Left renal cortex interstitium (tissue), 4 donors: ENCODE measurements at places on chromosomes 1 and 21. TPM values are rescaled to one million over a fixed set of nuclear protein-coding genes. Genes with fewer than 3 reads are reported as not detected.
A peak's percentile ranks its signal among the peaks of the same experiment; 100 is the strongest.

GRCh38 chr1:197145446-197146024 is 934 bp downstream of the ASPM start:
- DNase-seq, result no peak

DNA sequence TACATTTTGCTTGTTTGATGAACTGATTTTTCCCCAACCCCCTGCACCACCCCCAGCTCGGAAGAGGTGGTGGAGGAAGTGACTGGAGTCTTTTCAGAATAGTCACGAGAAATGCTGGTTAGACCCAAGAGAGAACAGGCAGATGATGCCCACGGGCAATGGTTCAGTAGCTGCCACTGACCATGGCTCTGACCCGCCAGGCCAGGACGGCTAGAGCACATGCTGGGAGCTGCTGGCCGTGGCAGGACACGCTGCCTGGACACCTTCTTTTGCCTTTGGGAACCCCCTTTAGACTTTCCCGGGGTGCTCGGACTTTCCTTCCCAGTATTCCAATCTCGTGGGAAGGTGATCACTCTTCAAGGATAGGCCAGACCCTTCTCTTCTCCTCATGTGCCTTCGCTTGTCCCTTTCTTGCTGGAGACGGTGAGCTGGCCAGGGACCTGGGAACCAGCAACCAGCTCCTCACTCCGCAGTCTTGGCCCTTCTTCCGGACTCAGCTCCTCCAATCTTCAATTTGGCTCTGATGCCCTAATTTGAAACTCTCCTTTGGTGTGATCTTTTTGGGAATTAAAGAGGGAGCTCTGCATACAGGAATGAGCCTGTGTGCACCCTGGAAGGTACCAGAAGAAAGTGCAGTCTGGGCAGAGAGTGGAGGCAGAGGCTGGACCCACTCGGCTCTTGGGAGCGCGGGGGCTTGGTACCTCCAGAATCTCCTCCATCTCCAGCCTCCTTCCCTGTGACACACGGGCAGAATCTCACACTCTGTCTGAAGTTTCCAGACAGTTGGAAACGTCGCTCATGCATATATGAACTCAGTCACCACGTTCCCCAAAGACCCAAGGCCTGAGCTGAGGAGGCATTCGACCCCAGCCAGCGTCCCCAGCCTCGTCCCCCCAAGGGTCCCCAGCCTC is 4.0 kb upstream of the PDE9A start:
- DNase-seq, result no peak

GRCh38 chr1:168976267-168976666 is 130.2 kb upstream of the ATP1B1 start:
- no peak for DNase-seq

- DNase-seq, result no peak
Measured at GRCh38 chr1:162040657-162041056, 17.0 kb upstream of the OLFML2B start.

- DNase-seq, result no peak
Measured at GRCh38 chr1:154520333-154520732, 18.1 kb upstream of the SHE start.

DNA sequence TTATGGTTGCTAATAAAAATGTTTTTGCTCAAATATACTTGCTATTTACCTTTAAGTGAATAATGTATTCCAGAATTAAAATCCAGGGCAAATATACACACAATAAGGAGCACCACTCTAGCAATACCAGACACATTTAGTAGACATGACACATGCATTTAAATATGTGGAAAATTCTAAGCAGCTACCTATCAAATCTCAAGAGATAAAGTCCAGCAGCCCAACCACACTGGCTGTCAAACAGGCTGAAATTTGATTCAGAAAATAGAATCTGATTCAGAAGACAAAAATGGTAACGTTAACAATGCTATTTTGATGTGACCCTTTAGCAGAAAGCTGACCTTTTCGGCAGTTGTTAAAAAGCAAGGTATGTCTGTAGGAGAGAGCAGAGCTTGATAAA is 42.3 kb downstream of the PLEKHO1 start:
- DNase-seq, result no peak

DNA sequence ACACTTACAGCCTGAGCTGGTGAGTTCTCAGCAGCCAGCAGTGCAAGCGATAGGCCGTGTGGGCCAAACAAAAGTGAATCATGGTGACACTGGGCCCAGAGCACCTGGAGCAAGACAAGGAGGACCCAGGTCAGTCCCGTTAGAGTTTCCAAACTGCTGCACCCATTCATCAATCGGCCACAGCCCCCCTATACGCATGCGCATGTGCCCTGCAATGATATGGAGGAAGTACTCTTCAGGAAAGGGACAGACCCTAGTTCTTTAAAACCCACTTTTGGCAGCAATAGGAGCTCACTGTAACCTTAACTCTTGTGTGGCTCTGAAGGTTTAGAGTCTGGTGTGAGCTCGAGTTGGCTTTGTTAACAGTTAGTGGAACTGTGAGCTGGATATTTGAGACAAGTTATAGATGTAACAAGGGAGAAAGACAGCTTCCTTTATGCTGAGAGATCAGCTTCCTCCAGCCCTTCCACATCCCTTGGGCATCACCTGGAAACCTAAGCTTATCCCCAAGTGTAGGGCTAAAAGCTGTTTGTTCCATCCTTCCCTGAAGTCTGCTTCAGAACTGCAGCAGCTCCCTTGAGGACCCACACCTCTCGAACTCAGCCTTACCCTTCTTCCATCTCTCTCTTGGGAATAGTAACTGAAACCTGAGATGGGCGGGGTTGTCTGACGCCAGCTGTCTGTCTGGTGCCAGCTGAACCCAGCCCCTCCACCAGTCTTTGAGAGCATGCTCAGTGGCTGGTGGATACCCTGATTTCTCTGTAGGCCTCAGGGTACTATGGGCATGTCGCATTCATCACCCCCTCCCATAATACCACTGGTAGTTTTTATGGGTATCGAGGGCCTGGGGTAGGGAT is 17.7 kb downstream of the NMNAT1 start:
- no peak for DNase-seq

DNA sequence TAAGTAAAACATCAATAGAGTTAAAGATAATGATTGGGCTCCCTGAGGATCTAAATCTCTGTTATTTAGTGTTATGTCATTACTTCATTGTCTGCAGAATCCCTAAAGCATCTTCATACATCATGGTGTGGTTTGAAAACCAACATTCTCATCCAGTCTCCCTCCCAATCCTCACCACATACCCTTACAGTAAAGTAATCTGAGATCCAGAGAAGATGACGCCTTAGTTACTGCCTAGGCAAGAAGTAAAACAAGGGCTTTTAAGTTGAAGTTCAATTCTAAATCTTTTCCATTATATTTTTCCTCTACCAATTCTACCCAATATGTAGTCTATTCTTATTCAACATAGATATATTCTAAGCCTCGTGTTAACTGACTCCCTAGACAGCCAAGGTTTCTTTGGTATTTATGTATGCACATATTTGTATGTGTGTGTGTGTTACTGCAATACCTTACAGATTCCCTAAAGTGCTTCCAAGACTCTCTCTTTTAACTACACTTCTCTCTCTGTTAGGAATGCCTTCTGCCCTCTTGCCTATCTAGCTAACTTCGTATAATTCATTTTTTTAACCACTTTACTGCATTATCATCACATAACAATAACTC is 17.3 kb downstream of the DPH5 start:
- no peak for DNase-seq

DNA sequence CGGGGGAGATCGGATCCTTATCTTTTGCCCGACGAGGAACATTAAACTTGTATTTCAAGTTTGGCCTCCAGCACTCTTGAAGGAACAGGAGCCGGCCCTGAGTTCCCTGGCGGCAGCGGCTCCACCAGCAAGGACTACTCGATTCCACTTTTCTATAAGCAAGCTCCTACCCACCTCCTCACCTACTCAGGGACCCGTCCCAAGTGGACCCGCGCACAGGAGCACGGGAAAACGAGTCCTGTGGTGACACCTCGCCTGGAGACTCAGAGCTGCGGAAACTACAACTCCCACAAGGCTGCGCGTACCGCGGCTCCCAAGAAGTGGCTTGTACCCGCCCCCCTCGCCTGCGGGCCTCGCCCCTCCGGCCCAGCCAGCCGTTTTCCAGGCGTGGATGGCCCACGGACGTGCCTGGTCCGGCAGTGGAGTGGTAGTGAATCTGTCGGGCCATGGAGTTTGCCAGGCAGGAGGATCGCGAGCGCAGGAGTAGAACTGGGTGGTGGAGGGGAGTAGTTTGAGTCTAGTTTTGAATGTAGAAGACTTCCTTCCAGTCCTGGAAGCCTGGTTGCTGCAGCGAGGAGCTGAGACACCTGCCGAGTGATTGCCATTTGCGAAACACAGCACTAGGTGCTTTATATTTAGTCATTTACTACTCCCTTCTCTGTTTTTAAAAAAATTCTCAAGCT is at the start of gene ACP6:
ACP6 (minus strand) TSS at position 206 of the 683 bp plus-strand sequence. CDS start 476 bp downstream, outside the sequence.
- peak; percentile 85 for DNase-seq

The CYP4A11 gene
- 50.0 TPM for polyA plus RNA-seq

The KHDC4 gene
- polyA plus RNA-seq, result 88.1 TPM

The YIPF1 gene
- polyA plus RNA-seq, result 31.1 TPM

The CIART gene
- polyA plus RNA-seq, result 5.6 TPM

The AADACL3 gene
- not detected for polyA plus RNA-seq
